ENCODE measurements at places on chromosomes 11 and 22. TPM values are rescaled to one million over a fixed set of nuclear protein-coding genes. Genes with fewer than 3 reads are reported as not detected.

Gene SREBF2
- total RNA-seq: 114 TPM

Gene THY1
- total RNA-seq: 43.3 TPM

Gene KCNJ4
- 0.50 TPM for total RNA-seq

Gene EIF1AD
- total RNA-seq: 27.0 TPM

Gene SLC22A8
- total RNA-seq: not detected

- no peak for DNase-seq
- H3K4me1 ChIP-seq: no peaks in the 10 kb centered on the region
- no peaks in the 10 kb centered on the region for H3K27me3 ChIP-seq
- no peak overlapping the region for H3K27ac ChIP-seq
- H3K36me3 ChIP-seq: no peaks in the 10 kb centered on the region
- no peak overlapping the region for H3K4me3 ChIP-seq
Measured at GRCh38 chr22:48357961-48358360, 1469.7 kb downstream of the BRD1 start.

DNA sequence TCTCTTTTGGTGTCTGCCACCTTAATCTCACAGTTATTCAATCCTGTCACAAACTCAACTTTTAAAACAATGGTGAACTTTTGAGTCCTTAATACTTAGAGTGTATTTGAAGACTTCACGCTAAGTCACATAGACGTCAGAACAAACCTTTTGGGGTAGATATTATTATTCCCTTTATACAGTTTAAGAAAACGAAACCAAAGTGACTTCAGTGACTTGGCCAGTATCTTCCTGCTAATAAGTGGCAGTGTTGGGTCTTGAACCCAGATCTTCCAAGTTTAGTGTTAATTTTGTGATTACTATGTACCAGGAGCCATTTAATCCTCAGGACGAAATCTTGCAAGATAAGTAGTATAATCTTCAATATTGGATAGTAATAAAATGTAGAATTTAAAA is 691 bp downstream of the CEP295 start:
- no peaks in the 10 kb centered on the region for H3K27me3 ChIP-seq
- peak overlapping the region; percentile 87 for H3K27ac ChIP-seq

GRCh38 chr11:125201525-125202141 is 37.1 kb downstream of the PKNOX2 start:
- H3K27ac ChIP-seq: no peak overlapping the region
- H3K4me3 ChIP-seq: no peak overlapping the region
- H3K36me3 ChIP-seq: no peaks in the 10 kb centered on the region
- no peaks in the 10 kb centered on the region for H3K4me1 ChIP-seq

Data from hepatocyte (in vitro differentiated cells).